ENCODE measurements at places on chromosomes 6 and 20. TPM values are rescaled to one million over a fixed set of nuclear protein-coding genes. Genes with fewer than 3 reads are reported as not detected.

Gene TPX2
- total RNA-seq = 10.6 TPM

Gene SLC35B3
- 28.9 TPM for total RNA-seq

Gene XPO5
- total RNA-seq = 36.7 TPM

Gene IL17F
- total RNA-seq = not detected

Gene ZBTB9
- total RNA-seq = 6.5 TPM

Gene HLA-DMA
- total RNA-seq = 3.3 TPM

Gene ACTL10
- total RNA-seq = 3.5 TPM

Gene OXT
- not detected for total RNA-seq

Gene BMP5
- total RNA-seq = 0.03 TPM

Gene SCRT2
- not detected for total RNA-seq

Gene PRSS35
- 4.2 TPM for total RNA-seq

Gene GJA1
- 563 TPM for total RNA-seq

Gene PRDM13
- total RNA-seq = not detected

Gene RAB44
- 0.03 TPM for total RNA-seq

Gene ADGRF1
- total RNA-seq = not detected

Gene ZC3H12D
- total RNA-seq = 0.33 TPM

Gene CTCFL
- total RNA-seq = not detected

Gene RSPO4
- total RNA-seq = not detected

Gene PSORS1C2
- total RNA-seq = not detected
